Activated naive CD4-positive, alpha-beta T cell treated with anti-CD3 and anti-CD28 coated beads, Interleukin-2, amount 10 ng/mL, durations not matched to agents 7 days and 5 days (primary cell): ENCODE measurements at places on chromosomes 16 and 17.

DNA sequence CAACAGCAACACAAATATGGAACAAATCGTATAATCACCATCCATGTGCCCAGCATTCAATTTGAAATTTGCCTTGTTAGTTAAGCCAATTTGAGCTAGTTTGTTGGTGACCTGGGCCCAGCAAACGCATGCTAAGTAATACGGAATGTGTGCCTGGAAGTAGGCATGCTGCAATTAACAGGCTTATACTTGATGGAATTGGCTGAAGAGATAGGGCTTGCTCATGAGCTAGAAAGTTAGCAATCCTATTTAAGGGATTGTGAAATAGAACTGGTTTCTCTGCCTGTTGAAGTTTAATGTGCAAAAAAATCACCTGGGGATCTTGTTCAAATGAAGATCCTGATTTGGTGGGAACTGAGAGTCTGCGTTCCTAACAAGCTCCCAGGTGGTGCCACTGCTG is 8.5 kb upstream of the LPO start:
- no peak for DNase-seq

DNA sequence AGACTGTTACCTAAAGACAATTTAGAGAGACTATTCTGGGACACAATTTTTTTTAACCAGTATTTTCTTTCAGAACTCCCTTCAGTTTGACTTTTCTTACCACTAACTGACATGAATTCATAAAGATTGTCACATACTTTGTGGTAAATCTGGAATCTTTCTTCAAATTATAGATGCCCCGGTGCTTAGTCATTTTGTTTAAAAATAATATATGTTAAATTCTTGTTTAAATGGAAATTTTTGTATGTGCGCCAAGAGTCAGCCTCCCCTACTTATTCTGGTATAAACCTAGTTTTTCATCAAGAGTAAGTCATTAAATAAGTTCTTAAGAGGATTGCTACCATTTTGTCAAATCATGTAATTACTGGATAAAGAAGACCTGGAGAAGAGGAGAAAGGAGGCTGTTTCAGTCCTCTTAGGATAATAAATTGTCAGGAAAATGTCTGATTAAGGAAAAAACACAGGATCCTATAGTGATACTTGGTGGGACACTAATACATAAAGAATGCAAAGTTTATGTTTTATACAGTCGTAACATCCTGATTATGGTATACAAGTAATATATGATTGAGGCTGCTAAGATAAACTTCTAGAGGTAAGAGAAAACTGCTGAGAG is 424.4 kb downstream of the PMP22 start:
- no peak for DNase-seq

DNA sequence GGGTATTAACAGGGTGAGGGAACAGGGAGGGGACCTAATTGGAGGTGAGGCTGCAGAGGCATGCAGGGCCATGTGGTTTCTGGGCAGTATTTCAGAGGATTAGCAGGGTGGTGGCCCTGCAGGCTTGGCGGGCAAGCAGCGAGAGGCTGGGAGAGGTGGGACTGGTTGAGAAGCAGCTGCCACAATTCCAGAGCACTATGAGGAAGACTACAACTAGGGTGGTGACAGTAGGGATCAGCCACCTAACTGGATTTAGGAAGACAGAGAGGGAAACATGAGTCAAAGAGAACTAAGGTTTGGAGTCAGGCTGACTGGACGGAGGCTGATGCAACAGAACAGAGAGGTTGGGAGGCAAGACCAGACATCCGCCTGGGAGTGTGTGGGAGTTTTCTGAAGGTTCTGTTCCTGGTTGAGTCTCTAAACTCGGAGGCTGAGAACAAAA is 12.3 kb downstream of the ALOXE3 start:
- no peak for DNase-seq

GRCh38 chr16:444027-444426 is 18.6 kb downstream of the RAB11FIP3 start:
- no peak for DNase-seq

- no peak for DNase-seq
Observed at GRCh38 chr16:30372725-30373124, 1.9 kb upstream of the MYL11 start.

- peak; percentile 67 for DNase-seq
Observed at GRCh38 chr17:18992454-18993130, 12.0 kb downstream of the FAM83G start.

DNA sequence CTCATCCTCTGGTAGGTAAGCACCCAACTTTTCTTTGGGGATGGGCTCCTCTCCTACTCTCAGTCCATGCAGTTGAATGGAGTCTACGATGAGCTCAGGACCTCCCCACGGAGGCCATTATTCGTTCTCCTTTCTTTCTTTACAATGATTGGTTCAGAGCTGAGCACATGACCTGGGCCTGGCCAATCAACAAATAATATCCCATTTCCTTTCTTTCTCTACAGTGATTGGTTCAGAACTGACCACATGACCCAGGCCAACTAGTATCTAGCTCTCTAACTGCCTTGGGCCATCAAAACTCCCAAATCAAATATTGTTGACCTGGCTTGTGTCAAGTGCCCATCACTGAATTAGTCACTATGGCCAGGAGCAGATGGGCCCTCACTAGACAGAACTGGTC is 129.2 kb downstream of the USP31 start:
- no peak for DNase-seq

- DNase-seq: peak; percentile 32
Observed at GRCh38 chr17:56596691-56597494, 3.4 kb downstream of the NOG start.
